ENCODE measurements at places on chromosomes 1 and 21.

DNA sequence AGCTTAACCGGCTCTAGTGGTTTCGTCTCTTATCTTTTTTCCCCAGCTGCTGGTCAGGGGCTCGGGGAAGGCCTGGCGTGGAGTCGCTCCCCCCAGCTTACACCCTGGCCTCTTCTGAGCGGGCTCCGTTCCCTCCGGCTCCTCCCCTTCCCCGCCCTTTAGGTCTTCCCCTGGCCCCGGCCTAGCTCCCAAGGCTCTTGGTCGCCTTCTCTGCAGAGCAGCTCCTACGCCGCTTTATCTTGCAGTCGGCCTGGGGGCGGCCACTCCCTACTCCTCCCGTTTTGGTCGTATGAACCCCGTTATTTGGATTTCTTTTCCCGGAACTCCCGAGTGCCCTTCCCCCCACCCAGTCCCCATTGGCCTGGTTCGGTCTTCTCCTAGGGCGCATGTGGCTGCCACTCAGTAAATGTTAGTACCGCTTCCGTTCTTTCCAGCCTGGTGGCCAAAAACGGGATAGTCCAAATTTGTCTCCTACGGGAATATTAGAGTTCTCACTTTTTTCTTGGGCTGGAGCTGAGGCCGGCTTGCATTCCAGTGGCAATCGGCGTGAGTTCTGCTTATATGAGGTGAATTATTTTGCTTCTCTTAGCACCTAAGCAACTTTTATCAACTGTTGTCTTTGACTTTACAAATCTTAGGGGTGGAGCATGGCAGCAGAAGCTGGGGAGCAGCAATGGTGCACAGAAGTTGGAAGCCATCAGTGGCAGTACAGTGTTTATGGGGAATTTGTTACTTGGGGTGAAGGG is 467 bp downstream of the THRAP3 start:
- DNase-seq, result peak; percentile 39

- no peak for DNase-seq
Observed at GRCh38 chr1:58941471-58942289, 157.8 kb upstream of the JUN start.

- DNase-seq, result no peak
Observed at GRCh38 chr1:24107462-24108138, 4.3 kb downstream of the MYOM3 start.

- no peak for DNase-seq
Observed at GRCh38 chr1:209109001-209109785, 474.3 kb upstream of the CAMK1G start.

GRCh38 chr1:116722016-116722838 is 32.0 kb upstream of the CD2 start:
- no peak for DNase-seq

DNA sequence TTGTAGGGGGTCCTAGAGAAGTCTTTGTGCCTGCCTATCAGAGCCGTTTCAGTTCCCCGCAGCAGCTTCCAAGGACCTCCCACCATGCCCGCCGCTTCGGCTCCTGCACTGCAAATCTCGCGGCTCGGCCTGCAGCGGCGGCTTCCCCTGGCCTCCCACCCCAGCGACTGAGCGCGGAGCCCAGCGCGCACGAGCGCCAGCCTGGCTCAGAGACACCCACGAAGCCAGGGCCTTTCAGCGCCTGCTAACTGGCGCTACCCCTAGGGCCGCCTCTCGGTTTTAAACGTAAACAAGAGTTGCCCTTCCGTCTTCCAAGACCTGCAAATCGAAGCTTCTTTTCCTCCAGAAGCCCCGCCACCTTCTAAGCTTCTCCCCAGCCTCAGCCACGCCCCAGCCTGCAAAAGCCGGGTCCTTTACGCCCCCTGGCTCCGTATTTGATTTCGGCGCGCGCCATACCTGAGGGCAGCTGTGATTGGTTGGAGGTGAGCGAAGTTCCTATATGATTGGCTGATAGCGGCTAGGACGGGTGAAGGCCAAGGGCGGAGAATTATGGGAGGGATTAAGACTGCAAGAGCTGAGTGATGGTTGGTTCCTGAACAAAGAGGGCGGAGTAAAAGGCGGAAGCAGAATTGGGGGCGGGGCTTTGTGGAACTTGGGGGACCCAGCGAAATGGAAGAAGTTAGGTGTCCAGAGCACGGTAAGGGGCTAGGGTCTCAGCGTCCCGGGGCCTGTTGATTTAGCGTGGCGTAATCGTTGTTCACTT is at the start of gene TTF2:
Gene TTF2, plus strand, starts transcription at position 649 of the 763 bp plus-strand sequence. Its CDS starts 21 bp downstream, at position 670.
- peak; percentile 90 for DNase-seq

All from stimulated activated CD4-positive, alpha-beta T cell treated with anti-CD3 and anti-CD28 coated beads, TNF-alpha, amount 100 ng/mL, for 1 hour (primary cell).